ENCODE measurements at places on chromosomes 3 and 15.

- H3K4me3 ChIP-seq = no peak overlapping the region
- H3K27ac ChIP-seq = no peak overlapping the region
- no peak for DNase-seq
- H3K4me1 ChIP-seq = no peaks in the 10 kb centered on the region
Measured at GRCh38 chr3:39028546-39028945, 23.2 kb downstream of the SCN11A start.

GRCh38 chr3:177468331-177468730 lies 271.0 kb upstream of the TBL1XR1 start:
- no peaks in the 10 kb centered on the region for H3K36me3 ChIP-seq
- H3K4me3 ChIP-seq = no peak overlapping the region
- H3K27me3 ChIP-seq = no peaks in the 10 kb centered on the region
- H3K4me1 ChIP-seq = peaks cover 34% of the 10 kb centered on the region
- DNase-seq = no peak

DNA sequence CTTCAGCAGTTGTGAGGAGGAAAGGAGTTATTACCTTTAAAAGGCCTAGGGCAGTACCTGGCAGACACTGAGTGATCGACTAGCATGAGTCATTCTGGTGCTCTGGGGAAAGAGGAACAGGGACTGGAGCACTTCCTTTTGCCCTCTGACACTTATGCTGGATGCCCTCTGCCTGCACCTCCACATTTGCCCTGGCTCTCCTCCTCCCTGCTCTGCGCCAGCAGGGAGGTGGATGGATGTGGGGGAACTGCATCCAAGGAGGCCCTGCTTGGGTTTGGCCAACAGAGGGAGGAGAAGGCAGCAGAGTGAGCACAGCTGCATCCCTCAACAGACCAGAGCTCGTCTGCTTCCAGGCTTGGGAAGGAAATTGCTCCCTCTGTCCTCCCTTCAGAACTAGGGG lies 75.0 kb downstream of the SEMA5B start:
- DNase-seq = no peak
- H3K4me1 ChIP-seq = peaks cover 10% of the 10 kb centered on the region

DNA sequence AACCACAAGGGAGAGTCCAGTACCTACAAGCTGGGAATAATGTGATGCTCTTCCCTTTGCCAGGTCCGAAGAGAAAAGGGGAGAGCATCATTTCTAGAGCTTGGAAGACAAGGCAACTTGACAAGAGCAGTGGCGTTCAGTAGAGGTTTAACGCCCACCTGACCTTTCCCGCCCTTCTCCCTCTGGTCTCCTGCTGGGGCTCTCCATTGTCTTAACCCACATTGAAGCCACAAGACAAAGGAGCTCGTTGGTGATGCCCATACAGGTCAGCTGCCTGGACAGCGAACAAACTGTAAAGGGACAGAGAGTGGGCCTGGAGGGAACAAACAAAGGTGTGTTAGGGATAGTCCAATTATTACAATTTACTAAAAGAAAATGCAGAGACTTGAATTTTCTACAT lies 13.1 kb upstream of the DUT start:
- H3K27ac ChIP-seq = no peak overlapping the region
- no peak overlapping the region for H3K4me3 ChIP-seq
- no peaks in the 10 kb centered on the region for H3K36me3 ChIP-seq
- DNase-seq = no peak
- no peaks in the 10 kb centered on the region for H3K4me1 ChIP-seq

GRCh38 chr3:143856252-143856970 lies 8.1 kb upstream of the SLC9A9 start:
- DNase-seq = no peak
- H3K4me3 ChIP-seq = no peak overlapping the region
- H3K27ac ChIP-seq = no peak overlapping the region
- H3K27me3 ChIP-seq = no peaks in the 10 kb centered on the region
- H3K4me1 ChIP-seq = peaks cover 2% of the 10 kb centered on the region
- H3K36me3 ChIP-seq = no peaks in the 10 kb centered on the region

DNA sequence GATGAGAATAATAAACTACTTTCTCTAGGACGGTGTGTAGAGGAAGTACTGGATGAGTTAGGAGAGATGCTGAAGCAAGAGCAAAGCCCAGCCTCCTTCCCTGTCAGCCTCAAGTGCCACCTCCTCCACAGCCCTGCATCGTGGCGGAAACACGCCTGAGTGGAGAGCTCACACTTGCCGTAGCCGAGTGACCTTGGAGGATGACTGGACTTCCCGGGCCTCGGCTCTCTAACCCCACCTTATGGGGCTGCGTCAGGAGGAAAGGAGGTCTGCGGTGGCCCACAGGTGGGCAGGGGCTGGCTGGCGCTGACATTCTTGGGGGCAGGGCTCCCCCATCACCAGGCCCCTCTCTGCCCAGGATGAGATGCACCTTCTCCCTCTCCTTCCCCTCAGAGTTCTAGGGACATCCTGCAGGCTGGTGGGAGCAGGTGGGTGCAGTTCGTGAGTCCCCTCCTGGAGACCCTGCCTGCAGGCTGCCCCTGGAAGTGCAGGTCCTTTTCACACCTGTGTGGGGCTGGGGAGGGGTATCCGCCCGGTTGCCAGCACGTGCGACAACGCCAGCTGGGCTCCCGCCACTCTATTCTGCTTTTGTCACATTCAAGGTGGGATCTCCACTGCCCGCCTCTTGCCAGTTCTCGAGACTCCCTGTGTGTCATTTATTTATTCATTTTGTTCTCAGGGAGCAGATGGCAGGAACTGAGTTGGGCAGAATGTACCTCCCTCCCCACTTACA lies 175.2 kb downstream of the MEGF11 start:
- no peak overlapping the region for H3K27ac ChIP-seq
- no peak overlapping the region for H3K4me3 ChIP-seq
- peaks cover 19% of the 10 kb centered on the region for H3K27me3 ChIP-seq
- H3K4me1 ChIP-seq = peaks cover 9% of the 10 kb centered on the region
- H3K36me3 ChIP-seq = no peaks in the 10 kb centered on the region
- DNase-seq = no peak

- no peak overlapping the region for H3K4me3 ChIP-seq
- no peaks in the 10 kb centered on the region for H3K27me3 ChIP-seq
- peaks cover 20% of the 10 kb centered on the region for H3K4me1 ChIP-seq
- peak overlapping the region; percentile 51 for H3K27ac ChIP-seq
Measured at GRCh38 chr3:70889162-70890019, 577.0 kb upstream of the MDFIC2 start.
